ENCODE measurements at places on chromosomes 7 and 10. TPM values are rescaled to one million over a fixed set of nuclear protein-coding genes. Genes with fewer than 3 reads are reported as not detected.
A peak's percentile ranks its signal among the peaks of the same experiment; 100 is the strongest.

GRCh38 chr7:121394709-121395140 is 1.4 kb downstream of the FAM3C start:
- no peak for DNase-seq

DNA sequence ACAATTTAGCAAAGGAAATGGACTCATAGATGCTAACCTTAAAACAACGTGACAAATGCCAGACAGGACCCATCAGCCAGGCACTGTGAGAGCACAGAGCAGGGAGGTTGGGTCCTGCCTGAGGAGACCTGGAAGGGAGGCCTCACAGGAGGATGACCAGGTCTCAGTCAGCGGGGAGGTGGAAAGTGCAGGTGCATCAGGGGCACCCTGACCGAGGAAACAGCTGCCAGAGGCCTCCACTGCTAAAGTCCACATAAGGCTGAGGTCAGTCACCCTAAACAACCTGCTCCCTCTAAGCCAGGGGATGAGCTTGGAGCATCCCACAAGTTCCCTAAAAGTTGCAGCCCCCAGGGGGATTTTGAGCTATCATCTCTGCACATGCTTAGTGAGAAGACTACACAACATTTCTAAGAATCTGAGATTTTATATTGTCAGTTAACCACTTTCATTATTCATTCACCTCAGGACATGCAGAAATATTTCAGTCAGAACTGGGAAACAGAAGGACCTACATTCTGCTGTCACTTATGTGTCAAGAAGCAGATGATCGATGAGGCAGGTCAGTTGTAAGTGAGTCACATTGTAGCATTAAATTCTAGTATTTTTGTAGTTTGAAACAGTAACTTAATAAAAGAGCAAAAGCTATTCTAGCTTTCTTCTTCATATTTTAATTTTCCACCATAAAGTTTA is 157.6 kb upstream of the LANCL2 start:
- no peak for DNase-seq

The CEP55 gene
- total RNA-seq, result not detected

DNA sequence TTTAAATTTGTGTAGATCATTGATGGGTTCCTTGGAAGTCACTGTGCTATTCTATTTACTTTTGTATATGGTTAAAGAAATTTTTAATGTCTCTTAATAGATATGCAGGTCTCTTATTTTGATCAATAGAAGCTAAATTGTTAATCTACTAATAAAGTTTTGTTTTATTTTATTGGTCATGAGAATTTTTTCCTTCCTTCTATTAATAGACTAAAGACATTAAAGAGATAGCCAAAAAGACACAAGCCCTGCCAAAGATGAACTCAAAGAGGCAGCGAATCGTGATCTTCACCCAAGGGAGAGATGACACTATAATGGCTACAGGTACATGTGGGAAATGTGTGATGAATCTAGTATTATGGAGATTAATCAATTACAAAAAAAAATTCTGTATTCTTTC is 226.2 kb upstream of the KAT6B start:
- DNase-seq, result no peak

GRCh38 chr10:47311932-47312662 is 10.2 kb upstream of the GDF2 start:
- DNase-seq, result peak; percentile 79

DNA sequence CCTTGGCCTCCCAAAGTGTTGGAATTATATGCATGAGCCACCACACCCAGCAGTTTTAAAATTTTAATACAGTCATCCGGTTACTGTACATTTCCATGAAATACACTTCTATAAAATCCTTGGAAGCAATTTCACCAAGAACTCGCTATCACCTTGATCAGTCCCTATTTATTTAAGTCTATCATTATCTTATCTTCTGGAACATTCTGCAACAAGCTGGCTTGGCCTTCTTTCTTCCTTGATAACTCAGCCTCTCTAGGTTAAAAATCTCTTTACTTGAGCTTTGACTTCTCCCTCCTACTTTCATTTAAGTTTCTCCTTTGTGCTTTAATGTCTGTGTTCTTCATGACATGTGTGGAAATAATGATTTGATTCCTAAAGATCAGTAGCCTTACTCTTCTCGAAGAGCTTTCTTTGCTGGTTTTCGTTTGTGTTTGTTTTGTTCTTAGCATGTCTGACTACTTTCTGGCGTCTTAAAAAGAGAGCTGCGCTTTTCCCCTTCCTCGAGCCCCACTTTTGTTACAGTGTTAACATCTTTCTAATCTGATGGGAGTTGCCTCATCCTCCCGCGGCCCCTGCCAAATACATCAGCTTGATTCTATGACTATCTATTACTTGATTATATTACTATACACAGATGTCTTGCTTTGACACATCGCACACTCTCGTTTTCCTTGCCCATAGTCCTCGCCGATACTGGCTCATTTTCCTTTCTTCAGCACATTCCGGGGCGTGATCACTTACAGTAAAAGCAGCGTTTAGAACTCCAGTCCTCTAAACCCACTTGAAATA is 11.1 kb upstream of the CALML5 start:
- no peak for DNase-seq

GRCh38 chr10:87551326-87551725 is 46.6 kb downstream of the MINPP1 start:
- DNase-seq, result no peak

The IGFBP1 gene
- not detected for total RNA-seq

DNA sequence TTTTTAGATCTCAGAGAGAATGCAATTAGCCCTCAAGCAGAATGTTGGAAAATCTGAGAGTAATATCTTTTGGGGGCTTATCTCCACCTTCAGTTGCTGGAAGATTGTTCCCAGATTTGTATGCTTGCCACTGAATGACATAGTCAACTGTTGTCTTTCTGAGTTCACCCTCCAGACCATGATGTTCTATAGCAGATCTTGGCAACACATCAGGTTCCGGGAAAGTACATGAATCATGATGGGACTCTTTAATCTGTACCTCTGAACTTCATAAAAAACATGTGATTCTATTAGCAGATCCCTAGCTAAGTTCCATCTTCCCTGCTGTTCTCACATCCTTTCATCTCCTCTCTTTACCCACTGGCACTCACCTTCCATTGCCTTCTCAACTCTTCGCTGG is 68.9 kb downstream of the PLCE1 start:
- no peak for DNase-seq

DNA sequence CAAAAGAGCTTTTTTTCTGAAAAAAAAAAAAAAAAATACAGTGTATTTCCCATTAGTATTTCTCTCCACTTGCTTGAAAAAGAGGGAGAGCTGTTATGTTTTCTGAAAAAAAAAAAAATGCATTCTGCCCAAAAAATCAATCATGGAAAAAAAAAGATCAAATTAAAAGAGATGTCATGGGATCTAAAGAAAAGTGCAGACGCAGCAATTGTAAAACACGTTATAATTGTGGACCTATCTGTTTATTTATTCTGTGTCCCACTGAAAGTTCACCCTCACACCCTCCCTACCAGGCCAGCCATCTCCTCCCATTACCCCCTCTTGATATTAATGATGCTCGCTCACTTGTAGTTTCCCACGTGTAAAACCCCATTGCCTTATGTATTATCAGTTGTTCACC is 674.0 kb upstream of the C7orf33 start:
- DNase-seq, result no peak

GRCh38 chr10:114163062-114163461 is 10.9 kb downstream of the CCDC186 start:
- DNase-seq, result no peak
